Fibroblast of the conjunctiva (primary cell): ENCODE measurements at places on chromosomes 7 and 10.
A peak's percentile ranks its signal among the peaks of the same experiment; 100 is the strongest.

GRCh38 chr7:138519061-138519798 is 59.2 kb downstream of the TRIM24 start:
- no peak for DNase-seq

GRCh38 chr7:104048055-104048454 is 58.6 kb upstream of the RELN start:
- no peak for DNase-seq

DNA sequence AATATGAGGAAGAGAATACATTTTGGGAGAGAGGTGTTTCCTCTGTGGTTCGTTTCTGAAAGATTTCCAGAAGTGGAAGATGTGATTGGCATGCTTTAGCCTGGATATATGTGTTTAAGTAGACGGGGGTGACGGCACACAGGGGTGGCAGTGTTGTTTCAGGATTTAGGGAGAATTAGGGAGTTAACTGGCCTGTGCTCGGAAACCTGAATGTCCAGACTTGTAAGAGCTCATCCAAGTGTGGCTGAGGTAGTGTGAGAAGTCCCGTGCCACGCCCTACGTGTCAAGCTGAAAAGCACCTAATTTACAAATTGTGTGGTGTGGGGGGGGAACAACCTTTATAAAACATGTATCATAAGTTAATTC is 1.1 kb downstream of the RALA start:
- peak; percentile 43 for DNase-seq

GRCh38 chr7:28586736-28587135 is 174.4 kb downstream of the CREB5 start:
- DNase-seq, result no peak

- no peak for DNase-seq
Measured at GRCh38 chr7:144830811-144831210, 5.0 kb downstream of the TPK1 start.

DNA sequence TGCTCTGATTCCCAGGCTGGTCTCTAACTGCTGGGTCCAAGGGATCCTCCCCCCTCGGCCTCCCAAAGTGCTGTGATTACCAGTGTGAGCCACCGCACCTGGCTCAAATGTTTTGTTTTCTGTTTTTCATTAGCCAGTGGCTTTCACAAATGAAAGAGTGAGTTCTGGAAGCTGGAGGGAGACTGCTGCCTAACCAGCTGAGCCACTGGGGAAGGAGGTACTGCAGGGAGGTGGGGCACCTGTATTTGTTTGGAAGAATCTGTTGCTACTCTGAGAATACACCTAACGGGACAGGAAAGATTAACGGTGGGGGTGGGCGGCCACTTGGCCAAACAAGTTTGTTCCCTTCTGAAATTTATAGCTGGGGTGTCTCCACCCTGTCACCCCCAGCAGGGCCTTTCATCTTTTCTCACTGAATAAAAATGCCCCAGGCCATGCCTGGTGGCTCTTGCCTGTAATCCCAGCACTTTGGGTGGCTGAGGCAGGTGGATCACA is 4.7 kb downstream of the STOX1 start:
- no peak for DNase-seq
